HepG2 (cell line): ENCODE measurements at places on chromosomes 3 and 15. TPM values are rescaled to one million over a fixed set of nuclear protein-coding genes. Genes with fewer than 3 reads are reported as not detected.
A peak's percentile ranks its signal among the peaks of the same experiment; 100 is the strongest.

DNA sequence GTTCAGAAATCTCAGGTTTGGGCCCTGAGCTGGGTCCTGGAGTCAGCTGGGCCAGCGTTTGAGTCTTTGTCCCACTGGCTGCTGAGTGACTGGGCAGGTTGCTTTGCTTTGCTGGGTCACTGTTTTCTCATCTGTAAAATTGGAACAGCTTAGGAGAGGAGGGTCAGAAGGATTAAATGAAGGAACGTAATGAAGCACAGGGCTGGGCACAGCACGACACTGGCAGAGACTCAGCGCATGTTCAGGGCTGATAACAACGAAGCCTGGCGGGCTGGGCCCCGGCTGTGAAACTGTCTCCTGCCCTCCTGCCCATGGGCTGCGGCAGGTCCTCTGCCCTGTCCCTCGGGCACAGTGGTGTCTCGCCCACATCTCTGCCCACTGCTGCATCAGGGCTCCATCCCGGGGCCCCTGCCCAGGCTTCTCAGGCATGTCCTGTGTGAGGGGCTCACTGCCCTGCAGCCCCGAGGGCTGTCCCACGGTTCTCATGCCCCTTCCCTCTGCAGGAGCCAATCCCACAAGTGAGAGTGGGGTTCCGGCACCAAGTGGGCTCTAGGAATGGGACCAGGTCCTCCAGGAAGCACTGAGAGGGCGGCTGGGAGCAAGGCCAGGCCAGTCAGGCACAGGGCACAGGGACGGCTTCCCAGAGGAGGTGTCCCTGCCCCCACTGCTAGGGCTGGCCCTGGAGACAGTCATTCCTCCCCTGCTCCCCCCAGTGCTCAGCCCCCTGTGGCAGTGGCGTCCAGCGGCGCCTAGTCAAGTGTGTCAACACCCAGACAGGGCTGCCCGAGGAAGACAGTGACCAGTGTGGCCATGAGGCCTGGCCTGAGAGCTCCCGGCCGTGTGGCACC lies 88.0 kb downstream of the TBC1D2B start:
- no peak for DNase-seq

DNA sequence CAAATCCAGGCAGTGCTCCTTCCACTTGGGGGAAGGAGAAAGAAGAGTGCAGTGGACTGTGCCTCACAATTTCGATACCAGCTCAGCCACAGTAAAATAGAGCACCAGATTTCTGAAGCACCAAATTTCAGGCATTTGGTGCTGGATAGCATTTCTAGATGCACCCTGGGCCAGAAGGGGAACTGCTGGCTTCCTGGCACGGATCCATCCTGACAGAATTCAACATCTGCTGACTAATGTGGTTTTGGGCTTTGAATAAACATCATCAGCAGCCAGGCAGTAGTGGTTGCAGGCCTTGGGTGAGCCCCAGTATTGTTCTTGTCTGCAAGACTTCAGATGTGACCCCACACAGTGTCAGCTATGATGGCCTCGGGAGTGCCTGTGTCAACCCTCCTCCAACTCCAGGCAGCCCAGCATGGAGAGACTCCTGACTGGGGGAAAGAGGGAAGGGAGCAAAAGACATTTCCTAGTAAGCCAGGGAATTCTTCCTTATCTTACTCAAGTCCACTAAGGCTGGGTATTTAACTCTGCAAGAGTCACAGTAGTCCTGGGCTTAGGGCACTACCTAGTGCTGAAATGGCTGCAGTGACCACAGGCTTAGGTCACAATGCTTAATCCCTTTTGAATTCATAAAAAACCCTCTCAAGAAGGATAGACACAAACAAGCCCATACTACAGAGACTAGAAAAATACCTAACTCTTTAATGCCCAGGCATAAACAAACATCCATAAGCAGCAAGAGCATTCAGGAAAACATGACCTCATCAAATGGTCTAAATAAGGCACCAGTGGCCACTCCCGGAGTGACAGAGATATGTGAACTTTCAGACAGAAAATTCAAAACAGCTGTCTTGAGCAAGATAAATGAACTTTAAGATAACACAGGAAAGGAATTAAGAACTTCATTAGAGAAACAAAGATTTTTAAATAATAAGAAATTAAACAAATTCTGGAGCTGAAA lies 74.7 kb downstream of the SPATA16 start:
- DNase-seq, result no peak

The EIF2A gene
- total RNA-seq, result 124 and 181 TPM in 2 replicates

DNA sequence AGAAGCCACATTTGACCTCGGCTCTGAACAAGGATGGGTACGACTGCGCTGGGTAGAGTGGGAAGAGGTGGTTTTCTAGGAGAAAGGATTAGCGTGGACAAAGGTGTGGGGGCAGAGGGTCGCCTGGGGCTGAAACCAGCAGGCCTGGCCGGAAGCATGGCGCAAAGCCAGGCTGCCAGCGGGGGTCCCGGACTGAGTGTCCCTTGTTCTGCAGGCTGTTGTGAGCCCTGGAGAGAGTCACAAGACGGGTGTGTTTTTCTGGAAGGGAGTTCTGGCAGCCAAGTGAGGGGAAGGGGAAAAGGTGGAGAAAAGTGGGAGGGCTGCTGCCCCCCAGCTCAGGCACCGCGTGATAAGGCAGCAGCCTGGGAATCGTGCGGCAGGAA lies 98.5 kb upstream of the MEF2A start:
- DNase-seq, result no peak

DNA sequence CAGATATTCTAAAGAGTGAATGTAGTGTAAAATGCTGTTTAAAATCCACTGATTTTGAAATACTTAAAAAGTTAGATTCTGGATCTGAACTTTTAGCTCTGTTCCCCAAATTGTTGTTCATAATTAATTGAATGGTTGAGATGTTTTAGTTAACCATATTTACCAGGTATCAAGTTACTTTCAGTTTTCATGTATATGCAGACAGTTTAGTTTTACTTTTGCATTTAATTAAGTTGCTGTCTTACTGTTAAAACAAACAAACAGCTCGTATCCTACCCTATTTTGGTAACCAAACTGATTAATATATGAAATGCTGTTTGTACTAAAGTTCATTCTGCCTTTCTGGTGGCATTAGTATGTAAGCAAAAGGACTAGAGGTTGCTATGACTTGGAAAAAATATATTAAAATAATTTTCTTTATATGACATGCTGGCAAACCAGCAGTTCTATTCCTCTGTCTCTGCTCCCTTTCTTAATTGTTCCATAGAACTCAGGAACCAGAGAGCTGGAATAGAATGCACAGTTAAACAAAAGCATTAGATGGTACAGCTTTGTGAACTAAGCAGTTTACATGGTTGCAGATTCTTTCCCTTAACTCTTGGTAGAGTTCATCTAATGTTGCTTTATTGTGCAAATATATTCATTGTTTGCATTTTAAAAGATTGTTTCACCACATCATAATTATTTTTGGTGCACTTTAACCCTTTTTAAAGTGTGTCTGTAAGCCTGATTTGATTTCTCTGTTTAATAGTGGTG lies 39.5 kb upstream of the SCAANT1 start:
- no peak for DNase-seq

The ERICH6 gene
- total RNA-seq, result not detected in 2 replicates

- no peak for DNase-seq
Observed at GRCh38 chr3:86416334-86416733, 574.6 kb downstream of the VGLL3 start.

The ERC2 gene
- 0.22 and 0.28 TPM in 2 replicates for total RNA-seq

The KIF23 gene
- total RNA-seq, result 38.1 and 51.2 TPM in 2 replicates

DNA sequence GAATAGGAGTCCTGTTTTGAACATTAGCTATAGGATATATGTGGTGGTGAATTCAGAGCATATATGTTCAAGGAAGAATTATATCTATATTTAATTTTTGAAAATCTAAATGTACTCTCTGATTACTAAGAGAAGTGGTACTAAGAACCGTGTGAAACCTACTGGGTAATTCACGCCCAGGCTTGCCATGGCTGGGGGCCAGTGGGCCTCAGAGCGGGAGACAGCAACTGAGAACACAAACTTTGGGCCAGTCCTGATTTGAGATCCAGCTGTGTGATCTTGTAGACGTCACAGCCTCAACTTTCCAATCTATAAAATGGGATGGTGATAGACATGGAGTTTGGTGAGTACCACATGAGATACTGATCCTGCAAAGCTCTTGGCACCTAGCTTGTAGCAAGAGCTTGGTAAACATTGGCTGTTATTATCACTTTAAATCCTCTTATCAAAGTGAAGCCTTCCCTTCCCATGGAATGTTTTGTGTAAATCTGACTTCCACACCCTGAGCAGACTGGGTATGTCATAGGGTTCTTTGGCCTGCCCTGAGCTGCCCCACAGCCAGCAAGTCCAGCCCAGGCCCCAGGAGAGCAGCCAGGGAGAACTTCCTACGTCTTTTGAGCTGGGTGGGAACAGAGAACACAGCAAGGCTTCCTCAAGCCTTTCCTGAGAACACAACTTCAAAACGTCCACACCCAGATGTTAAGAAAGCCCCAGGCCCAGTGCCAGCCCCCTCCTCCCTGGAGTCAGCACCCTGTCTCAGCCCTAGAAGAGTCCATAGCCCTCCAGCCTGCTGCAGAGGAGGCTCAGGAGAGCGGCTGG lies 8.2 kb upstream of the PAQR5 start:
- no peak for DNase-seq

The SPATA12 gene
- 0.09 TPM in 1 of 2 replicates, not detected in the other for total RNA-seq

- no peak for DNase-seq
Observed at GRCh38 chr3:163071713-163072112, 1575.1 kb downstream of the OTOL1 start.

DNA sequence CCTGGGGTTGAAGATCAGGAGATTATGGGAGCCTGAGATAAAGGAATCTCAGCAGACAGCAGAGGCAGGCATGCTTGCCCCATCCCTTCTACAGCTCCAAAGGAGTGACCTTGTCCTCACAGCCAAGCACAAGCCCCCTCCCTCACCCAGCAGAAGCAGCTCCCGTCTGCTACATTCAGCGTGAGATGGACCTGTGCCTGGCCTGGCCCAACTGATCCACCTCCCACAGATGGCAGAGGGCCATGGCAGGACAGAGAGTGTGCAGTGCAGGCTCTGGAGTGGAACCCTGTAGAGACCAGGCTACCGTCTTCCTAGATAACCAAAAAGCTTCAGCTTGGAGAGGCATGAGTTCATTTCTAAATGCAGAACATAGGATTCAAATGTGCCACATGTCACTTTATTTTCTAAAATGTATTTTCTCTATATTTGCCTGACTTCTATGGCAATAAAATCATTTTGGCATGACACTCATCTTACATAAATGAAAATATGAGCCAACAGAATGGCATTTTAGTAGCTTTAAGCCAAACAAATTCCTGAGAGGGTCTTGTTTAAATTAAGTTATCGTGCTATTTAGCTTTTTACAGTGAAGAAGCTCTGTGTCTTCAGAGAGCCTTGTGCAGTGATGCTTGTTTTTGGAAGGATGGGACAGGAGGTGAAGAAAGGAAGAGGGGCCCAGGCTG lies 43.7 kb downstream of the SLC12A8 start:
- no peak for DNase-seq

DNA sequence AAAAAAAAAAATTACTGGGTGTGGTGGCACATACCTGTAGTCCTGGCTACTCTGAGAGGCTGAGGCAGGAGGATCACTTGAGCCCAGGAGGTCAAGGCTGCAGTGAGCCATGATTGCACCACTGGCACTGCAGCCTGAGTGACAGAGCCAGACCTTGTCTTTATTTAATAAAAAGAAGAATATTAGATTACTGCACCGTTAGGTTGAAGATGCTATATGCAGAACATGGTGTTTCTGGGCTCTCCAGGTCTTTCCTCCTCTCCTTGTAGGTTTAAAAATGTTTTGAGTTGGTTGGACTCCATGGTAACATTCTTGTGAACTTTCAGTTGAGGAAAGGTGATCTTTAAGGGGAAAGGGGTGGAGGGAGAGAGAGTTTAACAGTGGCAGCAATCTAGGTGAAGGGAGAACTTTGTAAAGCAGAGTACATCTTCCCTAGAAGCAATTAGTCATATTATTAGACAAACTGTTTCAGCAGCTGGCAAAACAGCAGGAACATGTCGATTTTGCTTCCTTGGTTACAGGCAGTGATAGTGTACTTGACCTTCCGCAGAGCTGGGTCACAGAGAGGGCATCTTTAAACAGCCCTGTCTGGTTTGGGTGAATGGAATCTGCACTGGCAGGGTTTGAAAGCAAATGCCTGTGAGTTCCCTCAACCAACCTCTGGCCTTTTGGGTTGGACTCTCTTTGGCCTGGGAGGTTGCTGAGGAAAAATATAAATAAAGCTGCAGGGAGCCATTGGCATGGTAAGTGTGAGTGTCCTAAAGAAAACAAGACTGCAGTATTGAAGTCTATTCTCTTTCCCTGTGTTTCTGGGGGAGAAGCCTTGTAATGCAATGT lies 42.8 kb downstream of the NR2C2 start:
- DNase-seq, result peak; percentile 21

DNA sequence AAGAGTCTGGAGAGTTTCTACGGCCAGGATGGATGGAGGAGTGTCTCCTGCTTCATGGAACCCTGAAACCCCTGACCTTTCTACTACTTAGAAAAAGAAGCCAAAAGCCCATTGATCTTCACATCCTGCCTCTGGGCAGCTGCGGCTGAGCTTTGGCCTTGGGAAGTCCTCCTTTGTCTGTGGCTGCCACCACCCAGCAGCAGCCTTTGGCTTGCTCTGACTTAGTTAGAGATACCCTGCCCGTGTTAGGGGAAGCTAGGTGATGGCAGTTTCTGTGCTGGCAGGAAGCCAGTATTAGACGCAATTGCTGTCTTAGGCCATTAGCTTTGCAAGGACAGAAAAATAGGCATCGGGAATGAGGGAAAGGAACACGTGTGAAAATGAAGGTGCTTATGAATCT lies 18.8 kb downstream of the APH1B start:
- no peak for DNase-seq

DNA sequence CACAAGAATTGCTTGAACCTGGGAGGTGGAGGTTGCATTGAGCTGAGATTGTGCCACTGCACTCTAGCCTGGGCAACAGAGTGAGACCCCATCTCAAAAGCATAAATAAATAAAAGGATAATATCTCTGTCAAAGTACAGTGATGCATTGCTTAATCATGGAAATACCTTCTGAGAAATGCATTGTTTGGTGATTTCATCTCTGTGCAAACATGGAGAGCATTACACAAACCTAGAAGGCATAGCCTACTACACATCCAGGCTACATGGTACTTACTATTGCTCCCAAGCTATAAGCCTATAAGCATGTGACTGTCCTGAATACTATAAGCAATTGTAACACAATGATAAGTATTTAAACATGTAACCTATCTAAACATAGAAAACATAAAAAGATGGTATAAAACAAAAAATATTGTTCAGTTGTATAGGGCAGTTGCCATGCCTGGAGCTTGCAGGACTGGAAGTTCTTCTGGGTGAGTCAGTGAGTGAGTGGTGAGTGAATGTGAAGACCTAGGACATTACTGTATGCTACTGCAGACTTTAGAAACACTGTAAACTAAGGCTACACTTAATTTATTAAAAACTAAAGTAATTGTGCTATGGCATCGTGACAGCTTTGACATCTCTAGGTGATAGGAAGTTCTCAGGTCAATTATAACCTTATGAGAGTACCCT lies 93.6 kb upstream of the SNRPN start:
- DNase-seq, result no peak

The CCDC39 gene
- total RNA-seq, result not detected in 2 replicates

GRCh38 chr3:127172781-127173515 lies 20.0 kb upstream of the PRR23E start:
- DNase-seq, result no peak

GRCh38 chr3:194705761-194706160 lies 20.1 kb downstream of the FAM43A start:
- DNase-seq, result no peak

The GREM1 gene
- 0.02 and 0.11 TPM in 2 replicates for total RNA-seq
